ENCODE measurements at places on chromosomes 6 and 20.

- DNase-seq = no peak
Measured at GRCh38 chr20:1633535-1633934, 13.7 kb upstream of the SIRPB1 start.

DNA sequence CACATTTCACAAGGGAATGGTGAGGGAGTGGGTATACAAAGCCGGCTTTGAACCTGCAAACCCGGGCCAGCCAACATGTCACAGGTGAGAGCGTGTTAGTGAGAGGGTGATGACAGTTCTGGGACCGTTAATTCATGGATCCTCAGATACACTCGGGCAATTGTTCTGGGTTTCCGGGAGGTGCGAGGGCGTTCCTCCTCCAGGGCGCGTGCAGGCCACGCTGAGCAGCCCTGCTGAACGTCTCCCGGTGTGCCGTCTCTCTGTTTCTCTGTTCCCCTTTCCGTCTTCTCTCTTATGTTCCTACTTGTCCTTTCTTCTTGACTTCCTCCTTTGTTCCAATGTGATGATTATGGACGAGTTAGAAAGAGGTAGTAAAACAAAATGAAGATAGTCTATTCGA lies 130.0 kb upstream of the GMDS start:
- DNase-seq = no peak

- no peak for DNase-seq
Measured at GRCh38 chr6:25280344-25281074, 1.3 kb downstream of the CARMIL1 start.

DNA sequence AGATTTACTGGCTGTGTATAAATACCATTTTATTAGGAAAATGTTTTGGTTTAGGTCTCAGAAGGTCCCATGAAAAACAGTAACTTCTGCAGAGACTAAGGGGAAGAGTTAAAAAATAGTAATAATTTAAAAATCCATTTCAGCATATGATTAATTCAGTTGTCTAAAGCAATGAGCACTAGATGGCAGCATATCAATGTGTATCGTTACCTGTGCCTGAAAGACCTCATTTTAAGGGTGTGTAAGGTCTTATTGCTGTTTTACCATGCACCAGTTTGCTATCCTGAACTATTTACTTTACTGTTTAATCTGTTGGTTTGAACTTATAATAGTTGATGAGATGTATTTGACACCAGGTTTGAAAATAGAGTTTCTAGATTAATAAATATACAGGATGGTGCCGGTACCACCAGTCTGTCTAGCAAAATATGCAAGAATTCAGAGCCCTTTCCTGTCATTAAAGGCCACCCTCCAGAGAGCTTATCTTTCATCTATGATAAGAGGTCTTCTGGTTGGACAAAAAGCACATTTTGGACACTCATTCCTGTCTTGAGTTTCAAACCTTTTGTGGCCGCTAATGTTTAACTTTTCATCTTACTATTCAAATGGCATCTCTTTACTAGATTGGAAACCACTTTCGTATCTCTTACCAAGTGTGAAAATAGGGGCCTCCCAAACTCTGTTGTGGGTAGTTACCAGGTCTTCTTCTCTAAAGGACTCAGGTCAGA lies 8.9 kb upstream of the AHI1 start:
- DNase-seq = no peak

GRCh38 chr20:4767084-4767483 lies 45.4 kb downstream of the PRND start:
- no peak for DNase-seq

GRCh38 chr6:111121789-111122350 lies 34.6 kb downstream of the SLC16A10 start:
- DNase-seq = no peak

All from SK-N-MC (cell line).